ENCODE measurements at places on chromosomes 7 and 10.

GRCh38 chr10:5440206-5440605 lies 27.8 kb downstream of the NET1 start:
- no peak for DNase-seq

DNA sequence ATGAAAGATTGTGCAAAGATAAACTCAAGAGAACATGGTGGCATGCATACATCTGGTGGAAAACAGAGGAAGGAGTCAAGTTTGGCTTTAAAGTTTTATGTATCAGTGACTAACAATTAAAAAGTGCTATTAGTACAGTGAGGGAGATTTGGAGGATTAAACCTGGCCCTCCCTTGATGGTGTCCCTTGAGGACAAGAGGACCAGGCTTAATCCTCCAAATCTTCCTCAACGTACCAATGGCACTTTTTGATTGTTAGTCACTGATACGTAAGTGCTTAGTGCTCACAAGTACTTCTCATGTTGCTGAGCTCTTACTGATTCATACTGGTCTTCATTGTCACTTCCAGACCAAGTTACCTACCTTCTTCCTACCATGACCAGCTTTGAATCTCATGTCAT lies 47.2 kb upstream of the SEMA3E start:
- DNase-seq, result no peak

DNA sequence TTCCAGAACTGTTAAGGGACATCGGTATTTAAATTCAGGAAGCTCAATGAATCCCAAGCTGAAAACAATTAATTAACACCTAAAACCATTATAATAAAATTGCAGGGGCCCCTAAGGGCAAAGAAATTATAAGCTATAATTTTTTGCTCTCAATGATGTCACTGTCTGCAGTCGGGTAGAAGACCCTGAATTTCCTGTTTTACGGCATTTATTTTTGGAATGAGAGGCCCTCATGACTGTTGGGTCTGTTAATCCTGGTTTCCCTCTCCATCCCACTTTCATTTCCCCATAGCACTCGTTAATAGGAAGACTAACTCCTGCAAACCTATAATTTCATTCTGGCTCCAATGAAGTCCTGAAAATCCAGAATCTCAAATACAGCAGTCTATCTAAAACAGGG lies 25.8 kb upstream of the GPR37 start:
- no peak for DNase-seq

DNA sequence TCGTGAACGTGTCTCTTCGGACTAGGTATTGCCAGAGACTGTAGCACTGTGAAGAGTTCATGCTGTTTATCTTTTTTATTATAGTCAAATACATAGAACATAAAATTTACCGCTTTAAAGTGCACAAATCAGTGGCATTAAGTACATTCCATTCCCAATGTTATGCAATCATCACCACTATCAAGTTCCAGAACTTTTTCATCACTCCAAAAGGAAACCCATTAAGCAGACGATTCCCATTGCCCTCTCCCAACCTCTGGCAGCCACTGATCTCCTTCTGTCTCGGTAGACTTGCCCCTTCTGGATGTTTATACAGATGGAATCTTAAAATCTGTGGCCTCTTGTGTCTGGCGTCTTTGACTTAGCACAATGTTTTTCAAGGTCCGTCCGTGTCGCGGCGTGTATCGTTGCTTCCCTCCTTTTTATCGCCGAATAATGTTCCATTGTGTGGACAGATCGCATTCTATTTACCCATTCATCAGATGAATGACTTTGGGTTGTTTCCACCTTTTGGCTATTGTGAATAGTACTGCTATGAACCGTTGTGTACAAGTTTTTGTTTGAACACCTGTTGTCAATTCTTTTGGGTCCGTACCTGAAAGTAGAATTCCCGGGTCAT lies 2.7 kb downstream of the PROSER2 start:
- no peak for DNase-seq

- DNase-seq, result no peak
Measured at GRCh38 chr7:1954366-1955004, 278.3 kb downstream of the MAD1L1 start.

GRCh38 chr7:77439572-77439971 lies 23.4 kb upstream of the GSAP start:
- no peak for DNase-seq

DNA sequence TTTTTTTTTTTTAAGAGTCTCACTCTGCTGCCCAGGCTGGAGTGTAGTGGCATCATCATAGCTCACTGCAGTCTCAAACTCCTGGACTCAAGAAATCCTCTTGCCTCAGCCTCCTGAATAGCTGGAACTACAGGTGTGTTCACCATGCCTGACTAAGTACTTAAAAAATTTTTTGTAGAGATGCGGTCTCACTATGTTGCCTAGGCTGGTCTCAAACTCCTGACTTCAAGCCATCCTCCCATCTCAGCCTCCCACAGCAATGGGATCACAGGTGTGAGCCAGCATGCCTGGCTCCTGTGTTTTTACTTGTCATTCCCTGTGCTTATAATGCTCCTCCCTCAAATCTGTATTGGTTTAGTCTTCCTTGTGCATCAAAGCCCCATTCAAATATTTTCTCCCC lies 46.7 kb downstream of the THNSL1 start:
- DNase-seq, result no peak

DNA sequence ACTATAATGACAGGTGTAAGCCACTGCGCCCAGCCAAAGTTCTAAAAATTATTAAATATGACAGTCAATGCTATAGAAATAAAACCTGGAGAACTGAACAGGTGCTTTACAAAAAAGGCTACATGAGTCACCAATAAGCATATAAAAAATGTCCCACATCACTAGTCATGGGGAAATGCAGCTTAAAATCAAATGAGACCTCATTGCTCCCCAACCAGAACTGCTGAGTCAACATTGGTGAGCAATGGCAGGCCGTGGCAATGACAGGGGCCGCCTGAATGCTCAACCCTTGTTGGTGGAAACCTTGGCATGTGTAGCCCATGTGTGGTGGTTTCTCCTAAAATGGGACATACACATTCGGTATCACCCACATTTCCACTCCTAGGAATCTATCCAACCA lies 352.3 kb upstream of the KLF6 start:
- DNase-seq, result no peak

- no peak for DNase-seq
Measured at GRCh38 chr10:105398202-105398601, 757.1 kb downstream of the SORCS3 start.

- DNase-seq, result no peak
Measured at GRCh38 chr10:49298671-49298982, 343 bp upstream of the C10orf71 start.

DNA sequence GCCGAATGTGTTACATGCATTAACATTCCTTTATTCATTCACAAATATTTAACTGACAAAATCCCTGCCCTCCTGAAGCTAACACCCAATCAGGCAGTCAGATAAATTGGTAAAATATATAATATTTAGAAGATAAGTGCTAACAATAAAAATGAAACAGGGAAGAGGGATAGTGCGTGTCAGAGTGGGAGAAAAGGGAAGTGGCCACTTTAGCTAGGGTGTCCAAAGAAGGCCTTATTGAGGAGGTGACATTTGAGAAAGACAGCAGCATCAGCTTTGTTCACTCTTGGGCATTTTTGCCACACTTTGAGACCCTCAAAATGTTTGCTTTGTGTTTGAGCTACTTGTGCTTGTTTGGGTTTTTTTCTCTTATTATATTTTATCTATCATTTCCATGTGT lies 317.8 kb downstream of the SNX13 start:
- DNase-seq, result no peak

- no peak for DNase-seq
Measured at GRCh38 chr10:6228010-6228511, 25.3 kb downstream of the PFKFB3 start.

GRCh38 chr7:133983685-133984419 lies 143.3 kb upstream of the LRGUK start:
- no peak for DNase-seq

DNA sequence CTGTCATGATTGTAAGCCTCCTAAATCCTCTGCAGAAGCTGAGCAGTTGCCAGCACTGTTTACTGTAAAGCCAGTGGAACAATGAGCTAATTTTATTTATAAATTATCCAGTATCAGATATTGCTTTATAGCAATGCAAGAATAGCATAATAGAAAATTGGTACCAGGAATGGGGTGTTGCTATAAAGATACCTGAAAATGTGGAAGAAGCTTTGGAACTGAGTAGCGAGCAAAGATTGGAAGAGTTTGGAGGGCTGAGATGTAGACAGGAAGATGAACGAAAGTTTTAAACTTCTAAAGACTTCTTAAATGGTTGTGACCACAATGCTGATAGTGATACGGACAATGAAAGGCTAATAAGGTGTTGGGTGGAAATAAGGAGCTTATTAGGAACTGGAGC lies 917.4 kb upstream of the POT1 start:
- DNase-seq, result no peak

GRCh38 chr7:124655990-124656389 lies 109.6 kb downstream of the GPR37 start:
- DNase-seq, result no peak
